ENCODE measurements at places on chromosomes 3 and 15.
A peak's percentile ranks its signal among the peaks of the same experiment; 100 is the strongest.

- peak overlapping the region; percentile 28 for H3K27ac ChIP-seq
- no peak for DNase-seq
- no peaks in the 10 kb centered on the region for H3K36me3 ChIP-seq
- H3K27me3 ChIP-seq = no peaks in the 10 kb centered on the region
- H3K4me1 ChIP-seq = peaks cover 26% of the 10 kb centered on the region
These were observed 71.9 kb downstream of the SSR3 start for GRCh38 chr3:156483002-156483401.

- no peak for DNase-seq
- no peaks in the 10 kb centered on the region for H3K36me3 ChIP-seq
- peaks cover 44% of the 10 kb centered on the region for H3K27me3 ChIP-seq
- H3K27ac ChIP-seq = no peak overlapping the region
- no peak overlapping the region for H3K4me3 ChIP-seq
- peaks cover 2% of the 10 kb centered on the region for H3K4me1 ChIP-seq
These were observed 52.6 kb downstream of the MCF2L2 start for GRCh38 chr3:183375787-183376186.

DNA sequence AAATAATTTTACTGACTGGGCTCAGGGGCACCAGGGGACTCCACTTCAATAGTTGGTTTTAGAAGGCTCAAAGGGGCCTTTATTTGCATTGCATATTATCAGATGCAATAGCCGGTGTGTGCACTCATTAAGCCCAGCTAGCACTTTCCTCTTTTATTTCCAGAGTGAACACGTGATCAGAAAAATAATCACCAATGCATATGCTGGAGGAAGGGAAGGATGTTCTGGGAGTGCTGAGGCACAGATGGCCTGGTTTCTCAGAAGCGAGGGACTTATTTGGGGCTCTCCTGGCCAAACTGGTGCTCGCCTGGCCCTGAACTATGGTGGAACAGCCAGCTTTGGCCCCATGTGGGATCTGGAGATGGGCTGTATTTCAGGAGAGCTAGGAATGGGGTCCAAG is 60.4 kb upstream of the SEC13 start:
- no peak overlapping the region for H3K4me3 ChIP-seq
- no peak overlapping the region for H3K27ac ChIP-seq
- DNase-seq = no peak
- H3K27me3 ChIP-seq = peaks cover 2% of the 10 kb centered on the region

DNA sequence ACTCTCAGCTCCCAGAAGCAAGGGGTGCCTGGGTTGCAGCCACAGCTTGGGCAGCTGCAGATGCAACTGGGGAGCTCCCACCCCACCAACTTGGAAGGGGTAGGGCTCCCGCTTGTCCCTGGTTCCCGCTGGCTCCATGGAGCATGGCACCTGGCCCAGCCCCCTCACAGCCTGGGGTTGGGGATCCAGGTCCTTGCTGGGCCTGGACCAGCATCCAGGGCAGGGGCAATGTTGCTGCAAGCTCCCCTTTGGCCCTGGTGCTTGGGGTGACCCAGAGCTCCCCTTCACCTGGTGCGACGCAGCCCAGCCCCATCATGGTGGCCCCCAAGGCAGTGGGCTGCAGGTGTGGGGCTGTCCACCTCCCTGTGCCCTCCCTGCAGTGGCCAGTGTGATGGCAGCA is 99.6 kb upstream of the FRMD4B start:
- H3K4me1 ChIP-seq = no peaks in the 10 kb centered on the region
- no peak for DNase-seq
- H3K27me3 ChIP-seq = peaks cover 16% of the 10 kb centered on the region

DNA sequence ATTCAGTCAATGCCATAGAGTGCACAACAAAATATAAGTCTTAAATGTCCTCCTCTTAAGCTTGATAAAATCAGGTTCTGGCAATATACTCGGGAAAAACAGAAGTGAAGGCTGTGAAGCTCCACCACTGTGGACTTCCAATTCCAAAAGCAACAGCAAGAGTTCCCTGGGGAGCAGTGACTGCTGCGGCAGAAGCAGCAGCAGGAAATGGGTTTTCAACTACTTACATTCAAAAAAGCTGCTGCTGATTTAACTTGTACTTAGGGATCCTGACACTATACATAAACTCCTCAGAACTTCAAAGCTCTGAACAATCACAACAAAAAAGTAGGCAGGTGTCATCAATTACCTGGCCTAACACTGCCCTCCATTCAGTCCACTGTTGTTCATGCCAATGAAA is 4.7 kb downstream of the CEP152 start:
- H3K36me3 ChIP-seq = no peaks in the 10 kb centered on the region
- no peak for DNase-seq
- H3K4me3 ChIP-seq = no peak overlapping the region
- no peaks in the 10 kb centered on the region for H3K27me3 ChIP-seq
- H3K27ac ChIP-seq = no peak overlapping the region

DNA sequence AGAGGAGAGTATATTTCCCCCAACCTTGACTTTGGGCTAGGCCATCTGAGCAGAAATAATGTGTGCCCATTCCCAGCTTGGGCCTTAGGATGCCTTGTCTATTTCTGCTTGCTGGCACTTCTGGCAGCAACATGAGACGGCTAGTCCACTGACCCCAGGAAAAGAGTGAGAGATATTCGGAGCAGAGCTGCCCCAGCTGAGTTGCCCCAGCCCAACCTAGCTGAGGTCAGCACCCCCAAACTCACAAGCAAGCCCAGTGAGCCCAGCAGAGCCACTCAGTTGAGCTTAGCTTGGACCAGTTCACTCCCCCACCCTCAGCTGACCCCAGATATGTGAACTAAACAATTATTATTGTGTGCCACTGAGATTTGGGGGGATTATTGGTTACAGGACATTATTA is 20.2 kb downstream of the ITGA11 start:
- DNase-seq = no peak
- no peak overlapping the region for H3K27ac ChIP-seq
- no peaks in the 10 kb centered on the region for H3K4me1 ChIP-seq
- H3K27me3 ChIP-seq = peaks cover 6% of the 10 kb centered on the region

- peaks cover 40% of the 10 kb centered on the region for H3K4me1 ChIP-seq
- peak overlapping the region; percentile 23 for H3K27ac ChIP-seq
- DNase-seq = no peak
- H3K4me3 ChIP-seq = peak overlapping the region; percentile 68
- H3K36me3 ChIP-seq = peaks cover 4% of the 10 kb centered on the region
These were observed 13.7 kb downstream of the MAP2K1 start for GRCh38 chr15:66400351-66400774.

Measured in naive B cell (primary cell).